Activated CD4-positive, alpha-beta T cell treated with anti-CD3 and anti-CD28 coated beads for 4 hours (primary cell): ENCODE measurements at places on chromosomes 5 and 9.

DNA sequence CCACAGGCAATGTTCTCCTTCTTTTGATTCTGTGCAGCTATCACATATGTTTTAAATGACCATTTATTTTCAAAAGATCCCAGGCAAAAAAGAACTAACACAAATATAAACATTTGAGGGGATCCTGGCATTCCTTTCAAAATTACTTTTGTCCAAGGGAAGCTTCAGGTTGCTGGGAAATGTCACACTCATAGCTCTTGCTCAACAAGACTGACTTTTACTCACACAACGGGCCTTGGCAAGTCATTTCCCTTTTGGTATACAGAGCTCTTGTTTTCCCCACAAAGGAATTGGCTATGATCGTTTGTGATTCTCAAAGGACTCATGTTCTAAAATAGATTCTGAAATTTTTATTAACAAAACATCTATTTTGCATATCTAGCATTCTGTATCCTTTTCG is 4.5 kb upstream of the PALM2AKAP2 start:
- DNase-seq, result no peak

- DNase-seq, result no peak
Measured at GRCh38 chr5:109917154-109917546, 227.4 kb downstream of the MAN2A1 start.

DNA sequence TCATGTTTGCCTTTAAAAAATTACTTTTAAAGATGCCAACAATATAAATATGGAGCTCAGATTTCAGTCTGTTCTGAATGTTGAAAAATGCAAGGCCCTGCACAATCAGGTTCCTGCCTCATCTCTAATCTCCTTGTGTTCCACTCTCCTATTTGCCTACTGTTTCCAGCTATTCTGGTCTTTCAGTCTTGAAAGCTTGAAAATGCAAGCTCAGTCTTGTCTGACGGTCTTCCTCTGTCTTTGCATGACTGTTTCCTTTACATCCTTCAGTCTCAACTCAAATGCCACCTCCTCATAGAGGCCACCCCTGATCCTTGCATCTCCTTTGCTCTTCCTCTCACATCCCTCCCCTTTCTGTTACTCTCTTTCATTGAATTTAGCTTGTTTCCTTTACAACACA is 354.9 kb downstream of the KIF4B start:
- no peak for DNase-seq

DNA sequence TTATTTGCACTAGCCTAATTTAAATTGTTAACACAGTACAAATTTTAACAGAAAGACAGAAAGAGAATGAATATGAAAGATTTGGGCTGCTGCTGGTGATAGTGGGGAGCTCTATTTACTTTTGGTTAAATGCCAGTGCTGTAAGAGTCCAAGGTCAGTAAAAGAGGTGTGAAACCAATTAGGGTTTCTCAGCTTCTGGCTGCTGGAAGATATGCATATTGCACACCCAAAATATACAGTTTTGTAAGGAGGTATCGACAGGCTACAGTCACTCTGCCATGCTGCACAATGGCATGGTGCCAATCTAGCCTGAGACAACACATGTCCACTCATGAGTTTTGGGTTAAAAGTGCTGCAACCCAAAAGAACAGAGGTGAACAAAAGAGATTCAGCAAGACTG is 79.3 kb downstream of the PPP2R2B start:
- DNase-seq, result no peak

- DNase-seq, result no peak
Measured at GRCh38 chr5:157470631-157471030, 10.6 kb downstream of the NIPAL4 start.

- DNase-seq, result no peak
Measured at GRCh38 chr5:14572385-14572784, 9.2 kb upstream of the OTULINL start.

DNA sequence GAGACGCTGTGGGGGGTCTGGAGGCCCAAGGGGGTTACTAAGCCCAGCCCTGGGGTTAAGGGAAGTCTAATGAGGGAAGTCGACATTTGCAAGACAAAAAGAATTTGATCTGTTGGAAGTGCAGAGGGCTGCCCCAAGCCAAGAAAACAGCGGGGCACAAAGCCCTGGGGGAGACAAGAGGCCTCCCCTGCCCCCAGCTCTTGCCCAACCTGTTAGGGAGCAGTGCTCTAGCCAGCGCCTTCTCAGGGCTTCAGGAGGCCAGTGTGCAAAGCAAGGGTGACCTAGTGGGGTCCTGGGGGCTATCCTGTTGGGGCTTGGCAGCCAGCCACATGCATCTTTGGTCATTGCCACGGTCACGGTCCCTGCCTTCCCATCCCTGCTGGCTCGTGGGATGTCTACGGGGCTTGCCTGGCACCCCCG is 25.2 kb downstream of the GFI1B start:
- DNase-seq, result no peak

DNA sequence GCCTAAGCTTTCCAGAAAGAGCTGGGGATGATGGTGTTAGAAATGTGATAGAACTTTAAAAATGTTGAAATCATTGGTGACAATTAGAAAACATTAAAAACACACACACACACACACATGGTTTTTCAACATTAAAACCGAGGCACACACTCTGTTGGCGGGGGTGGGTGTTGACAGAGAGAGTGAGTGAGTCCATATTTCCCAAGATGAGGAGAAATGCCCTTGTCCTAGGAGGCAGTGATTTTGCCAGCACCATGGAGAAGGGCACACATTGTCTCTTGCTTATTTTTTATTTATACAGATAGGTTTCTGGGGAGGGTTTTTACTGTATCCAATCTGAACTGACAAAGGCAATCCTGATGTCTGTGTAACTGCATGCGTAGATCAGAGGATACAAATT is 152.5 kb downstream of the INSYN2B start:
- DNase-seq, result no peak

DNA sequence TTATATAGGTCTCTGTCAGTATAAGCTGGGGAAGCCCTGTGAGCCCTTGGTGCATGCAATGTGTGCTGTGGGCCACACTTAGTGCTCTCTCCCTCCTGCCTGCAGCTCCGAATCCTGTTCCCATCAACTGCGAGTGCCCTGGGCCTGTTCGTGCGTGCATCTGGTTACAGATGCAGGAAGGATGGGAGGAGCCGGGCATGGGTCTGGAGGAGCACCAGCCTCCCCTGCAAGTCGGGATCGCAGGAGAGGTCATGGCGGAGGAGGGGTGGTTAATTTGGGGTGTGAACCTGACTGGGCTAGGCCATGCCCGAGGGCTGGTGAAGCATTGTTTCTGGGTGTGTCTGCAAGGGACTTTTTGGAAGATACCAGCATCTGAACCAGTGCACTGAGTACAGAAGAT is 274.6 kb upstream of the IRX4 start:
- DNase-seq, result no peak

DNA sequence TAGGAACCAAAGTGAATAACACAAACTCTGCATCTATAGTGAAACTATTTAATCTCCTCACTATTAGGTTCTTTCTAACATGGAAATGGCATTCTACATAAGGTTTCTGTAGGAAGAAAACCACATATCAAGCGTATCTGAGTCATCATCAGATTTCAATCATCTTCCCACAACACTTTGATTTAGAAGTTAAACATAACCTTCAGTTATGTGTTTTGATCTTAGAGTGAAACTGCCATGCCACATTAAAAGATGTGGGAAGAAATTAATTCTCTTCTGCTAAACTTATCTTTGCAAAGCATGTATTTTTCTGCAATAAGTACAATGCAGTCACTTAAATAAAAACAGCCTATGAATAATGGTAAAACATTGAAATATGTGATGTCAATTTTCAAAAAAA is 55.0 kb downstream of the MEF2C start:
- no peak for DNase-seq

DNA sequence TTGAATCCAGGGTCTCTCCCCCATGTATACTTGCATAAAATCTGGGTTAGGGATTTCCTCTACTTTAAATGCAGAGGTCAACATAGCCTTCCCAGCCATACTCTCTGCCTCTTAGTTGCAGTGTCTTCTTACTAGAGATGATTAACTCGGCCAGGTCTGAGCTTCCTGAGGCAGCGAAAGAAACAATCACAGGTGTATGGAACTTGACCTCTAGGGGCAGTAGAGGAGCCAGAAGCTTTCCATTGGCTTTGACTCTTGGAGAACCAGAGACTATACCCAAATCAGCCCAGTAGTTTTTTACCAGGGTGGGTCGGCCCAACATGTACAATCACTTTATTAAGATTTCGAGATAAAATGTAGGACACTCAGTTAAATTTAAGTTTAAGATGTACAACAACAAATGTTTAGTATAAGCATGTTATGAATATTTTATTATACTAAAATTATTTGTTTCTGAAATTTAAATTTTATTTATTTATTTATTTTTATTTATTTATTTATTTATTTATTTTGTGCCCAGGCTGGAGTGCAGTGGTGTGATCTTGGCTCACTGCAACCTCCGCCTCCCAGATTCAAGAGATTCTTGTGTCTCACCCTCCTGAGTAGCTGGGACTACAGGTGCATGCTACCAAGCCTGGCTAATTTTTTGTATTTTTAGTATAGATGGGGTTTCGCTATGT is 48.0 kb upstream of the DMRT3 start:
- no peak for DNase-seq

DNA sequence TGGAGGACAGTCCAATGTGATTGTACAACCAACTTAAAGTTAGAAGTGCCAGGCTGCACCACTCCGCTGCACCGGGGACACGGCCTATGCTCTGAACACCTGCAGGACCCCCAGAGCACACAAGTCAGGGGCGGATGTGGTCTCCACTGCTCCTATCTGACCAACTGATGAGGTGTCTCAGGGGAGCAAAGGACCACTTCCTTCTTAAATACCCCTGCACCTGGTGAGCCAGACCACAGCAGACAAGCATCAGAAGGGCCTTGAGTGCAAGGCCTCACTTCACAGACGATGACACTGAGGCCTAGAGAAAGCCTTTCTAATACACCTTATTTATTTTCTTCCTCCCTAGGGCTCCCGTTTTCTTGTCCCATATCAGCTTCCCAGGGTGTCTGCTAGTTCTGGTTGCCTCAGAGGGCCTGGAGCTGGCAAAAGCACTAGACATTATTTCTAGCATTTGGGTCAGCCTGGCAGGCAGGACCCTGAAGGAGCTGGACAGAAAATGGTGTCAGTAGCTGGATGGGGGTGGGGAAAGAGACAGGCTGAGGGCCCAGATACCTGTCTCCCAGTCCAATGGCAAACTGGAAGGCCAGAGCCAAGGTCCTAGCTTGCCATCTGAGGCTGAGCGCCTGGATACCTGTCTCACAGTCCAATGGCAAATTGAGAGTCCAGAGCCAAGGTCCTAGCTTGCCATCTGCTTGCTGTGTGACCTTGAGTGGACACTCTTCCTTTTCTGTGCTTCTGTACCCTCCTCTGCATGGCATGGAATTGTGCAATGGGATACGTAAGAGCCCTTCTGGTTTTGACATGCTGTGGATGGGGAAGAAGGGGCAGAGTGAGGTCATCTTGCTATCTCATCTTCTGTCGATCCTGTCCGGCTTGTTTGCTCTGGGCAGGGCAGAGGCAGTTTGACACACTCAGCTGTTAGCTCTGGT is 9.0 kb downstream of the CCDC69 start:
- no peak for DNase-seq

DNA sequence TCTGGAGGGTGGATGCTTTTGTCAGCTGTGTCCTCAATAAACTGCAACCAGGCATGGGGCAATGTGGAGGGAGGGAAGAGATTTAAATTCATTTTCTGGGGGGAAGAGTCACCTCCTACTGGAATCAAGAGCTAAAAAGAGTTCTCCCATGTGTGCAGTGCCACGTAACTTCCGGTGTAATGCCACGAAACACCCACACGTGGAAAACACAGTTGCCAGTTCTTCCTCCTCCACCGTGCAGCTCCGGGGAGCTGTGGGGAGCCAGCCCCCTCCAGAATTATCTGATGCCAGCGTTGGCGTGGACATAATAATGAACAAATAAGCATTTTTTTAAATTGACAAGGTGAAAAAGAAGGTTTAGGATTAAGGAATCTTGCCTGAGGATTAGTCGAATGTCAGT is 32.1 kb upstream of the MED10 start:
- no peak for DNase-seq

GRCh38 chr5:55913466-55914413 is 62.6 kb downstream of the IL31RA start:
- no peak for DNase-seq

DNA sequence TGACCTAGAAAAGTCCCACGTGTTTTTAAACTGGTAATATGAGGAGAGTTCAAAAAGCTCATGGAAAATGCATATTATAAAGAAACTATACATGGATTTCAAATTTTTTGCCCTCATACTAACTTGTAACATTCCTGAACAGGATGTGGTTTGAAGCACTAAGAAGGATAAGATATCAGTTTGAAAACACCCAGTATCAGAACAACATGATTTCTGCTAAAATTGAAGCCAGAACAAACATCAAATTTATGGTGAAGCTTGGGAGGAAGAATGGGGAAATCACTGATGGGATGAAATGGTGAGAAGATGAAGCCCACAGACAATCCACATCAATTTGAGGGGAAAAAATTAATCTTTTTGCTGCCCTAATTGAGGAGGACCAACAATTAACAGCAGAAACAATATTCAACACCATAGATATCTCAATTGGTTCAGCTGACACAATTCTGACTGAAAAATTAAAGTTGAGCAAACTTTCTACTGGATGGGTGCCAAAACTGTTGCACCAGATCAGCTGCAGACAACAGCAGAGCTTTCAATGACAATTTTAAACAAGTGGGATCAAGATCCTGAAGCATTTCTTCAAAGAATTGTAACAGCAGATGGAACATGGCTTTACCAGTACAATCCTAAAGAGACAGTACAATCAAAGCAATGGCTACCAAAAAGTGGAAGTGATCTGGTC is 113.2 kb upstream of the SNX2 start:
- no peak for DNase-seq

DNA sequence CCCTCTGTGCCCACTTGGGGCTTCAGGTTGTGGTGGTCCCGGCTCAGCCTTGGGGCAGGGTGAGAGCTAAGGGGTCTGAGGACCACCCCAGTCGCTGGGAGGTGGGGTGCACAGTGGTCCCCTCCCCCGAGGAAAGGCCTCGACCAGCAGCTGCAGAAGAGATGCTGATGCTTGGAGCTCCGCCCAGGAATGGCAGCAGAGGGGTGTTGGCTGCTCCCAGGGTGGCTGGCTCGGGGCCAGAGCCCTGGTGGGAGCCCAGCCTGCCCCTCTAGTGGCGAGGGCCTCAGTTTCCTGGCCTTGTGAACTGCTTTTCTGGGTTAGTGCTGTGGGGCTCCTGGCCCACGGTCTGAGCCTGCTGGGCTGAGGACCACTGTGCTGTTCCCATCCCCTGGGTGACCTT is 1.2 kb downstream of the DIPK1B start:
- DNase-seq, result no peak

DNA sequence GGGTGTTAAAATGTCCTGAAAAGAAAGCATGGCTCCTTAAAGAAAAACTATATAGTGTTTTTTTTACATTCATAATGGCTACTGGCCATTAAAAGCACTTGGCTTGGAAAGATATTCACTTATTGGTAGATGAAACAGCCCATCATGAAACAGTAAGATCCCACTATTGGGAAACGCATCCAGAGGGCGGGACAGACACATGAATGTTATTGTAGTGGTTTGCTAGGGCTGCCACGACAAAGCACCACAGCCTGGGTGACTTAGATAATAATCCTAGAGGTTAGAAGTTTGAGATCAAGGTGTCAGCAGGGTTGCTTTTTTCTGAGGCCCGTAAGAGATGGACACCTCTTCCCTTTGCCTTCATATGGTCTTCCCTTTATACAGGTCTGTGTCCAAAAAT is 139.4 kb upstream of the ANKH start:
- DNase-seq, result no peak

- DNase-seq, result no peak
Measured at GRCh38 chr5:81388169-81388568, 5.8 kb downstream of the ACOT12 start.
